ENCODE measurements at places on chromosomes 2 and 18.
A peak's percentile ranks its signal among the peaks of the same experiment; 100 is the strongest.

DNA sequence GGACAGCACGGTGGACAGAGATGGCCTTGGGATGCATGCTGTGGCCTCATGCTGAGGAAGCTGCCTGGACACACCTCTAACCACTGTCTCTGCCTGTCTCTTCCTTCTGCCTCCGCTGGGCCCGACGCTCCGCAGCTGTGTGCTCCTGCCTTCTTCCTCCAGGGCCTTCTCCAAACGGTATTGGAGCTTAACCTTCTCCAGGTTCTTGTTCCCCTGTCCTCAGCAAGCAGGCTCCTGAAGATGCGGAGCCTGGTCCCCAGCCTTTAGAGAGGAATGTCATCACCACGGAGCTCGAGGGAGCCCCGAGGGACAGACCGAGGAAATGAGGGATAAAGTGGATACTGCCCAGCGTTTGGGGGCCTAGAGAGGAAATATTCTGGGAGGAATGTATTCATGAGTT, 155.1 kb downstream of the DYSF start:
- DNase-seq: no peak

DNA sequence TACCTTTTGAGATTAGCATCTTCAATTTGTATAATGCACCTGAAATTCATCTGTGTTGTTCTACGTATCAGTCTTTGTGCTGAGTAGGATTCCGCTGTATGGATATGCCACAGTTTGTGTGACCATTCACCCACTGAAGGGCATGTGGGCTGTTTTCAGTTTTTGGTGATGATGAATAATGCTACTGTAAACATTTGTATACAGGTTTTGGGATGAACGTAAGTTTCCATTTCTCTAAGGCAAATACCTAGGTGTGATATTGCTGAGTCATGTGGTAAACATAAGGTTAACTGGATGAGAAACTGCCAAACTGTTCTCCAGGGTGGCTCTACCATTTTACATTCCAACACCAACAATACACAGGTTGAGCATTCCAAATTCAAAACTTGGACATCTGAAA, 35.1 kb downstream of the CABYR start:
- no peak for DNase-seq

DNA sequence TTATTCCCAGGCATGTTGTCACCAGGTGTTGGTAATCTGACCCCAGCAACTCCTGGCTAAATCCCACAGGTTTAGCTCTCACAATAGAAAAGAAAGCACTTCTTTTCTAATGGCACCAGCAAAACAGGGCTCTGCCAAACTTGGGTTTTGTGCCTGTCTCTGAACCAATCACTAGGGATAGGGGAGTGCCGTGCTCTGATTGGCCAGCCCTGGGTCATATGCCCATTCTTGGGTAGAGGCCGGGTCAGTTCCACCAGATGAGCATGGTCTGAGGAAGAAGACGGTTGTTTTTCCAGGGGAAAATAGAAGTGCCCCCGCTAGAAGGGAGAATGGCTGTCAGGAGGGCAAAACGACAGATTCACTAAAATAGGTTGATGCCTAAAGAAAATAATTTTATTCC, 14.7 kb downstream of the CDK15 start:
- no peak for DNase-seq

GRCh38 chr2:203534621-203535077, 452 bp downstream of the RAPH1 start:
- DNase-seq: peak; percentile 9

- no peak for DNase-seq
These were observed 324.9 kb downstream of the LPIN1 start for GRCh38 chr2:12071318-12071717.

DNA sequence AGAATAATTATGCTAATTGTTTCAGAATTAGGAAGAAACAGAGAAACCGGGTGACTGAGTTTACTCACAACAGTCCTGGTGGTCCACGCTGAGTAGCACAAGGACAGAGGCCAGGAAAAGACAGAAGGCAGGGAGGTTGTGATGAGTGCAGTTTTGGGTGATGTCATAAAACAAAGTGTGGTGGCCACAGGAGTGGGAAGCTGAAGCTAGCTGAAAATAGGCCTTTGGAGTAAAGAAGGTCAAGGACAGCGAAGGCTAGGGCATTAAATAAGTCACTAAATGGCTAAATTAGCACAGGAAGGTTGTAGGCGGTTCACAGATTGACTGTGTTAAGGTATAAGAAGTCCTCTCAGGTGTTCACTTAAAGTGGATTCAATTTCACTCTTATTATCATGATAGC, 120.9 kb upstream of the TTN start:
- no peak for DNase-seq

DNA sequence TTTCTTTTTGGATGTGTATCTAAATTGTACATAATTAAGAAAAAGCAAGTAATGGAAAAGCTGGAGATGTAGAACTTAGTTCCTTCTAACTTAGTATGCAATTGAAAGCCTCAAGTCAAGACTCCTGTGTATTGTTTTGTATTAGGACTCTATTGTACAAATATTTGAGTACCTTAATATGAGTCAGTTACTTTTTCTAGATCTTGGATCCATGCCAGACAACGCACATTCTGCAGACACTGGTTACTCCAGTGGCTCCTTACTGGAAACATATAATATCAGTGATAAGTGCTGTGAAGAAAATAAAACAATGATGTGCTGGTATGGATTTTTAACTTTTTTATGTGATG, 1.5 kb downstream of the SLC39A10 start:
- DNase-seq: no peak

GRCh38 chr2:237904831-237905599, 45.6 kb downstream of the RAMP1 start:
- DNase-seq: no peak

DNA sequence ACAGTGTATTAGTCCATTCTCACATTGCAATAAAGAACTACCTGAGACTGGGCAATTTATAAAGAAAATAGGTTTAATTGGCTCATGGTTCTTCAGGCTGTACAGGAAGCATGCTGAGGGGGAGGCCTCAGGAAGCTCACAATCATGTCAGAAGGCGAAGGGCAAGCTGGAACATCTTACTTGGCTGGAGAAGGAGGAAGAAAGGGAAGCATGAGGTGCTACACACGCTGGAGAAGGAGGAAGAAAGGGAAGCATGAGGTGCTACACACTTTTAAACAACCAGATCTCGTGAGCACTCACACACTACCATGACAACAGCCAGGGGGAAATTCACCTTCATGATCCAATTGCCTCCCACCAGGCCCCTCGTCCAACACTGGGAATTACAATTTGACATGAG, 95.3 kb upstream of the FAM110C start:
- DNase-seq: no peak

DNA sequence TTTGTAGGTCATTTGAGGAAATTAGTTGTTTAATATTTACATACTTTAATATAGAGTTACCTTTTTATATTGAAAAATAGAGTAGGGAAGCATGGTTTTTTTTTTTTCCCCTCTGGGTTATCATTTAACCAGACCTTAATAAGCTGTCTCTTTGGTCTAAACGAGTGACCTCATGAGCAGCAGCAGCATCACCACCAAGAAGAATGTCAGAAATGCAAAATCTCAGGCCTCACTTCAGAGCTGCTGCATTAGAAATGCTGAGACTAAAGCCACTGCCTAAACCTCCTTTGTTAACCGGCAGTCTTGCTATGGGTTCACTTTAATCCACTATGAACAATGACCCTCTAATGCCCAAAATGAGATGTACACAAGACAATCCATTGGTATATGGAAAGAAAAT, 733.7 kb upstream of the FAM98A start:
- no peak for DNase-seq

GRCh38 chr18:22694954-22695353, 238.2 kb upstream of the RBBP8 start:
- no peak for DNase-seq

GRCh38 chr2:64865831-64866345, 123.3 kb upstream of the SLC1A4 start:
- DNase-seq: no peak

DNA sequence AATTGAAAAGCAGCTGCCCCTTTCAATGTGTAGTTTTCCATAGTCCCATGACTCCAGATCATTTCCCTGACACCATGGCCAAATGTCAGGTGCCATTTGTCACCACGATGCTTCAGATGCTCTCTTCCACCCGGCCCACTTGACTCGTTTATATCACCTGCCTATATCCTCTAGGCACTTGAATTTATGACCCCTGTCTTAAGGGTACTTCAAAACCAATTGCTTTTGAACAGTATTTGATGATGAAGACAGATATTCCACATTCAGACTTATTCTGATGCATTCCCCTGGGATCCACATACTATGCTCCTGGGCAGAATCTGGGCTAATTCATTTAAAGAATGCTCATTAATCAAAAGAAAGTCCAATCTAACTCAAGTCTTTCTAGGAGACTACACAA, 16.9 kb upstream of the RHBDD1 start:
- no peak for DNase-seq

GRCh38 chr2:80778704-80779103, 474.2 kb upstream of the LRRTM1 start:
- DNase-seq: no peak

- DNase-seq: no peak
These were observed 251.3 kb upstream of the ETAA1 start for GRCh38 chr2:67145851-67146250.

- DNase-seq: no peak
These were observed 140.0 kb upstream of the SERTAD2 start for GRCh38 chr2:64793701-64794100.

DNA sequence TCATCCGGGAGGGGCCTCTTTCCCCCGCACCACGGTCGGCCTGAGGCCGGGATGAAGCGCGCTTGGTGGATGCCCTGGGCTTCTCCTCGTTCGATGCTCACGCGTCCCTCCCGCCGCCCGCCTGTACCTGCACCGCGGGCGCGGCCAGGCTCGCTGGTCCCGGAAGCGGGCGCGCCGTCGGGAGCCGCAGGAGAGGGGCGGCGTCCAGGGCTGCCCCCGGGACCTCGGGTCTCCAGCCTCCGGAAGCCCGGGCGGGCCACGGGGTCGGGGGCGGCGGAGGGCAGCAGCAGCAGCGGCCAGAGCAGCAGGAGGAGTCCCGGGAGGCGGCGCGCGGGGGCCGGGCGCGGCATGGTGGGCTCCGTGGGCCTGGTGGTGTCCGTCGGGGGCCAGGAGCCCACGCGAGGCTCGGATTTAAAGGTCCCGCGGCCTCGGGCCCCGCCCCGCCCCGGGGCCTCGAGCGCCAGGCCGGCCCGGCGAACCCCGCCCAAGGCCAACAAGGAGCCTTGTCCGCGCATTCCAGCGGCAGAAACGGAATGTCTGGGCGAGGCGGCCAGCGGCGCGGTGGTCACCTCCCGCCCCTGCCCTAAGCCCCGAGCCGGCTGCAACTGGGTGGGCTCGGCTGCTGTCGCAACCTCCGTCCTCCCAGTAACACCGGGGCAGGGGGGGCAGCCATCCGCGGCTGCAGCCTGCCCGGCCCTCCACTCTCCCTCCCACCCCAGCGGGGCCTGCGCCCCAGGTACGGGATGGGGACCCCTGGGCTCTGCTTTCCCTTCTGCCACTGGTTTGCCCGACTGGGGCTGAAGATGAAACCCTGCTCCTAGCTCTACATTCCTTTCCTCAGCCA, at the start of gene MATN3:
MATN3 (minus strand) TSS at position 387 of the 844 bp plus-strand sequence; CDS start at position 350, 37 bp downstream.
- DNase-seq: no peak

DNA sequence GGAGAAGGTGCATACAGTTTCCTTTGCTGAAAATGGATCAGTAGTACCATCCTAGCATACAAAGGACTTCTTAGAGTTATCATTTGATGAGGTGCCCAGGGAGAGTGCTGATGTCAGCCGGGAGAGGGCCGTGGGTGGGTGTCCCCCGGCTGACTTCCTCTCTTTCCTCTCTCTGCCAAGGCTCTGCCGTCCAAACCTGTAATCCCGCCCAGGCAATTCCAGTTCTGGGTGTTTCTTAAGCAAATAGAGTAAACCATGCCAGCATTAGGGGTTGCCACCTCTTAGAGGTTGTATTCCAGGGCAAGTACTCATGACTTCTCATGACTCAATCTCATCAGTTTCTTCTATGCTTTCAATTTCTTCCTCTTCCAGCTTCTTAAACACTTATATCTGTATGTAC, 117.2 kb downstream of the GATA6 start:
- no peak for DNase-seq

DNA sequence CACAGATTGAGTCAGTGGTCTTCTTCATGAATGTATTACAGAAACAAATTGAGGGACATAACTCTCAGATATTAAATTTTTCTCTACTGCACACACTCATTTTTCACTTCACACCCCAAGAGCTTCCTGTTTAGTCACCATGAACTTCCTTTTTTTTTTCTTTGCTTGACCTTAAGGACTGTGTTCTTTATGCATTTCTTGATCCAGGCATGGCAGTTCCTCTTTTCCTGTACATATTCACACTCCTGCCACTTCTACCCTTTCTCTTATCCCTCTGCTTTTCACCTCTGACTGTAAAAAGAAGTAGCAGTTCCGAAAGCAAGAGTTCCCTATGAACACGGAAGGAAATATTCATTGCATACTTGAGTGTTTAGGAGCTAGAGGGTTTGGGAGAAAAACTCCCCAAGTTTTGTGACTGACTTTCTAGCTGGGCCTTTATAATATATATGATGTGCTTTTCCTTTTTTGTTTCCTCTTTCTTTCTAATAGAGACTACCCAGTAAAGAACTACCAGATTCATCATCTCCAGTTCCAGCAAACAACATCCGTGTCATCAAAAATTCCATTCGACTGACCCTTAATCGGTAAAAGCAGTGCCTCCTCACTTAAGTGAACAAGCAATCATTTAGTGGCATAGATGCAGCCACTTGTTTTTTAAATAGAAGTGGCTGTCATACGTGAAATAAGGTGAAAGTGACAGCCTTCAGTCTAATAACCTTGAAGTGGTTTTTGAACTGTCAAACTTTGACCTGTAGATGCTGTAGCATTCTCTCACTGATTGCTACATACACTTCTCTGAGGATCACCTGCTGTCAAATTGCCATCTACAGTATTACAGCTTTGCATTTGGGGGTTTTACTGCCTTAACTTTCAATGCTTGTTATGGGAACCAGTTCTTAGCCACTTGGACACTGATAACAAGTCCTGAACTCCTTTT, 40.8 kb downstream of the PAPOLG start:
- no peak for DNase-seq

DNA sequence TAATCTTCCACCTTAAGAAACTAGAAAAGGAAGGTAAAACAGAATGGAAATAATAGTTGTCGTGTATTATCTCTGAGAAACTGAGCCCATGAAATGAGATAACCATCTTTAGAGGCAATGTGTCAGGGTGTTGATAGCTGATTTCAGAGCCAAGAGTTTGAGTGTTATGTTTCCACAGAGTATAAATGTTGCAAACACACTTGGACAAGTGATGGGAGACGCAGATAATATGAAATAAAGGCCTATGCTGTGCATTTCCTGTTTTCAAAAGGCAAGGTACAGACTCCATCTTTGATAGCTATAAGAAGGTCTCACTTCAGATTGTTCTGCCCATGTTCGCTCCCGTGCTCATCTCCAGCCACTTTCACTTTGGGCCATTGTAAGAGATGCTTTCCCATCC, 25.9 kb upstream of the DNER start:
- DNase-seq: no peak

GRCh38 chr18:80033181-80034067, 810 bp upstream of the RBFA start:
- DNase-seq: peak; percentile 87

DNA sequence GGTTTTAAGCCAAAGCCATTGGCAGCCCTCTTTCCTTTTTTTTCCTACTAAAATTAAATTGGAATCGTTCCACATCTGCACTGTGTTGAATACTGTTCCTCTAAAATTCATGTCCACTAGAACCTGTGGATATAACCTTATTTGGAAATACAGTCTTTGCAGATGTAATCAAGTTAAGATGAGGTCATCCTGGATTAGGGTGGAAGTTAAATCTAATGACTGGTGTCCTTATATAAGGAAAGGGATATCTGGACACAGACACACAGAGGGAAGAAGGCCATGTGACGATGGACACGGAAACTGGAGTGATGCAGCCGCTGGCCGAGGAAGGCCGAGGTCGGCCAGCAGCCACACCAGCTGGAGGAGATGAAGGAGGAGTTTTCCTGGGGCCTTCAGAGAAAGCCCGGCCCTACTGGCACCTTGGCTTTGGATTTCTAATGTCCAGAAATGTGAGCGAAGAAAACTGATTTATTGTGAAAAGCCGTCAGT, 49.4 kb downstream of the LONRF2 start:
- no peak for DNase-seq

Data from activated CD4-positive, alpha-beta T cell treated with anti-CD3 and anti-CD28 coated beads, Interleukin-2, amount 50 U/mL, for 4 hours (primary cell).